T-helper 9 cell (primary cell): ENCODE measurements at places on chromosomes 4 and X.
A peak's percentile ranks its signal among the peaks of the same experiment; 100 is the strongest.

DNA sequence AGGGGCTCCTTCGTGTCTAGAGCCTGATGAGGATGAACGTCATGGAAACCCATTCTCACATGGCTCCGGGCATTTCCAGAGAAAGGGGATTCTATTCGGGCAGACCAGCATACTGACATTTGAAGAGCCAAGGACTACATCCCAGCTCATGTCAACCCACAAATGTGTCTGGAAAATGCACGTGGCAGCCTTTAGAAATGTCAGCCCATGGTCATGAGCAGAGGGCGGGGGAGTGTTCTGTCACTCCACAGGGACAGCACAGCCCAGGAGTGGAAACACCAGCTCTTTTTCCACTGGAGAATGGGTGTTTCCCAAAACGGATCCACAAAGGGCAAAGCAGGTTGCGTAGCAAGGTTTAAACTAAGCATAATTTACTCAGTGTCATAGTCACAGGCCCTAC, 207.0 kb downstream of the BCOR start:
- DNase-seq, result no peak

- no peak for DNase-seq
Observed at GRCh38 chr4:138967313-138967712, 48.3 kb upstream of the NOCT start.

DNA sequence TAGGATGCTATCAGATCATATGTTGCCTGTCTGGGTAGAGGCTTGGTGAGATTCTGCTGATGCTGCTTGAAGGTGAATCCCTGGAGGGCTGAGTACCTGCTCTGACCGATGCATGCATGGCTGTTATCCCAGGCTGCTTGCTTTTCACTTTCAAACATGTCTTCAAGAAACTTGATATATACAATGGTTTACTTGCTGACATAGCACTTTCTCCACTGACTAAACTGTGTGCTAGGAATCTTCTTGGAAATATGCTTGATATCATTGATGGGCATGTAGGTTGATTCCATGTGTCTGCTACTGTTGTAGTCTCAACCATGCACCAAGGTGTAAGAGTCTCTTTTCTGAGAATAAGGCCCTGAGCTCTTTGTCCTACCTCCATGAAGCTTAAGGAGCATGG, 79.6 kb upstream of the WDR1 start:
- DNase-seq, result no peak

- DNase-seq, result no peak
Observed at GRCh38 chr4:182169987-182170386, 73.2 kb upstream of the TENM3 start.

GRCh38 chrX:43661521-43662240, 5.6 kb downstream of the MAOA start:
- no peak for DNase-seq

DNA sequence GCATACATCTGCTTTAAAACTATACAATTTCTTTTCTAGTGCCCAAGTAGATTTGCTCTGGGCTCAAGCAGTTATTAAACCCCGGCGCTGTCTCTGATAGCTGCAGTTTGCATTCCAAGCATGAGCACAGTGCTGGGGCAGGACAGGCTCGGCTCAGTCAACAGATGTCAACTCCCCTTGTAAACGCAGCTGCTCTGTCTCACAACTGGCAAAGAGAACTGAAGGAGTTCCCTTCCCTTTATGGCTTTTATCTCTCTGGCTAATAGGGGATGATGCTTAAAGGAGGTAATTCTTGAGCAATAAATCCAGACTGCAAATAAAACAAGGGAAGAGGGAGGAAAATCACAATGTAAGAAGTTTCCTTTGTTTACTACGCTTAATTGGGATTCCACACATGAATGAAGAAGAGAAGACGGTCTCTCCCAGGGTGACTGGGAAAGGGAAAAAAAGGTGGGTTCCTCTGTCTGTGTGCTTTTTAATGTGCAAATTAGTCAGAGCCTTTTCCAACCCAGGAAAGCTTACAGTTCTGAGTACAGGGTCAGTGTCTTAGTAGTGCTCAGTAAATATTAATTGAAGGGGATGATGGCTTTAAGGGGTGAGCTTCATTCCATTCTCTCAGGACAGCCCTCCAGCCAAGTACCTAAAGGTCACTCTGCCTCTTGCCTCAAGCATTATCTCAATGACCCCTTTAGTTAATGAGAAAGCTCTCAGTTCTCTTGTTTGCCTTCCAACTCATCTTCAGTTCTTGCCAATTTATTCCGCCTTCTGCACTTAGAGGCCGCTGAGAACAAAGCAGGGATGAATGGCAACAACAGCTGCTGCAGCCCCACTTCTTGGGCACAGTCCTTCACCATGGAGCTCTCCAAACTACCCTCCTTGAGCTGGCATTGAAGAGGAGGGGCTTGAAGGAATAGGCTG, 155.7 kb upstream of the JADE1 start:
- DNase-seq, result no peak

GRCh38 chr4:54542540-54543041, 115.2 kb upstream of the KIT start:
- DNase-seq, result no peak

DNA sequence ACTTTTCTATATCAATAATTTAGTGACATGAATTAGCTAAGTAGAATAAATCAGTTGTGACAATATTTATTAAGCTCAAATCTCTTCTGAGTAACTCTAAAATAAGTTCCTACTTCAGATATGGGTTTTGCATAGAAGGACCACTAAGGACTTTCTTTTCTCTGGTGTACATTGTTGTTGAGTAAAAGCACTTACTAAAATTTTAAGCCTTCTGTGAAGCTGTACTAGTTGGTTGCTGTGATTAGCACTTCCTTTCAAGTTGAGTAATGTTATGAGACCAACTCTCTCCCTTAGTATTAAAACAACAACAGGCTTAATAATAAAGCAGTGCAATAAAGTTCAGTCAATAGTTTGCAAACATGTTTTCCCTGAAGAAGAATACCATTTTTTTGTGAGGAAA, 667.4 kb upstream of the NDST4 start:
- DNase-seq, result no peak

GRCh38 chrX:154019633-154020528, at the start of gene IRAK1:
Gene IRAK1, minus strand, starts transcription at chrX:154019902. Its CDS starts 90 bp downstream, at chrX:154019812.
- DNase-seq, result peak; percentile 47

- DNase-seq, result no peak
Observed at GRCh38 chr4:99417125-99417524, 18.0 kb downstream of the ADH7 start.

- DNase-seq, result no peak
Observed at GRCh38 chr4:184398741-184399511, 75.4 kb downstream of the IRF2 start.
